NCI-H1105 treated with DMSO at 0.1 percent for 48 hours (cell line): ENCODE measurements at places on chromosomes 11 and 22.

DNA sequence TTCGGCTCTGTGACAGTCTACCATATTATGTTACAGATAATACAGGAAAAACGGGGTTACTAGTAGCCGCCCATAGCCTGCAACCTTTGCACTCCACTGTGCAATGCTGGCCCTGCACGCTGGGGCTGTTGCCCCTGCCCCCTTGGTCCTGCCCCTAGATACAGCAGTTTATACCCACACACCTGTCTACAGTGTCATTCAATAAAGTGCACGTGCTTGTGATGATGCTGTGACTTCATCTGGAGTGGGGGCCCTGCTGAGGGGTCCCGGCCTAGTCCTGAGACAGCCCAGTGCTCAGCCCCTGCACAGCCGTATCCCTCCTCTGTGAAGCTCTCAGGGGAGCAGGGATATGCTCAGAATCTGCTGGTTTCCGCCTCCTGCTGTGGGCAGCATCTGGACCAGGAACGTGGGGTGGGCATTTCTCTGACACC lies 1.2 kb downstream of the IFITM1 start:
- DNase-seq, result no peak

DNA sequence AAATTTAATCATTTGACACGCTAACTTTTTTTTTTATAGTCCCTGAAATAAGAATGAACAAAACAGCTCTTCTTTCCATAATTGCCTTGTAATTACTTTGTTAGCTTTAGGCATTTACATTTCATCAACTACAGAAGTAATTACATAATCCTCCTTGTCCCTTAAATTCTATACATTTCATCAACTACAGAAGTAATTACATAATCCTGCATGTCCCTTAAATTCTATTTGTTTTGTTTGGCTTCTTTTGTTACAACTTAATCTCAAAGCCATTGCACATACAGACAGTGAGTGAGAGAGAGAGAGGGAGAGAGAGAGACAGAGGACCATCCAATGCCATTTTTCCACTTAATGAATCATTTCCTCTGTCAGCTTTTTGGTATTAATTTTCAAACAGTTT lies 873.2 kb downstream of the METTL15 start:
- DNase-seq, result peak; percentile 37

DNA sequence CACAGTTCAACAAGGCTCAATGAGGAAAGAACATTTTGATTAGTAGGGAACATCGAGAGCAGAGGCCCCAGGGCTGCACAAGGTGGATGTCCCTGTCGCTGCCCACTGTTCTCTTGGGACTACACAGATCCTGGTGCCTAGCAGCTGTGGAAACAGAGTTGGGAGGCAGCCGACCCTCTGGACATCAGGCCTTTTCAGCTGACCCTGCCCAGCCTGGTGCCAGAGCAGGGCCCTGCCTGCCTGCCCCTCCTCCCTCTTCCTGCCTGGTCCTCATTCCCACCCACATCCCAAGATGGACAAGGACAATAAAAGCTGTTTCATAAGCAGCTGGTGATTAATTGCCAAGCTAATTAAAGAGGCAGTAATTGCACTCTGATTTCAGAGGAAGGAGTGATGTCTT lies 60.7 kb downstream of the NFAM1 start:
- DNase-seq, result no peak

- DNase-seq, result no peak
Measured at GRCh38 chr22:43737150-43737828, 74.8 kb downstream of the EFCAB6 start.

- DNase-seq, result peak; percentile 0
Measured at GRCh38 chr22:41411021-41411851, 29.5 kb downstream of the TEF start.

- DNase-seq, result peak; percentile 42
Measured at GRCh38 chr11:9153651-9154050, 62.3 kb upstream of the SCUBE2 start.

DNA sequence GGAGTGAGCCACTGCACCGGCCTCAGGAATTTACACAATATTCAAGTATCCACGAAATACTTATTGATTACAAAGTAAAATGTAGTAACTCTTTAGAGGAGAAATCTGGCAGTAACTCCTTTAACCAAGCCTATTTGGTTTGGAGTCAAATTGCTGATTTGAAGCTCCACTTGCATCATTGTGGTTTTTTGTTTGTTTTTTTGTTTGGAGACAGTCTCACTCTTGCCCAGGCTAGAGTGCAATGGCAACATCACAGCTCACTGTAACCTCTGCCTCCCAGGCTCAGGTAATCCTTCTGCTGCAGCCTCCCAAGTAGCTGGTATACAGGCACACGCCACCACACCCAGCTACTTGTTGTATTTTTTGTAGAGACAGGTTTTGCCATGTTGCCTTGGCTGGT lies 6.4 kb upstream of the QSER1 start:
- DNase-seq, result no peak

DNA sequence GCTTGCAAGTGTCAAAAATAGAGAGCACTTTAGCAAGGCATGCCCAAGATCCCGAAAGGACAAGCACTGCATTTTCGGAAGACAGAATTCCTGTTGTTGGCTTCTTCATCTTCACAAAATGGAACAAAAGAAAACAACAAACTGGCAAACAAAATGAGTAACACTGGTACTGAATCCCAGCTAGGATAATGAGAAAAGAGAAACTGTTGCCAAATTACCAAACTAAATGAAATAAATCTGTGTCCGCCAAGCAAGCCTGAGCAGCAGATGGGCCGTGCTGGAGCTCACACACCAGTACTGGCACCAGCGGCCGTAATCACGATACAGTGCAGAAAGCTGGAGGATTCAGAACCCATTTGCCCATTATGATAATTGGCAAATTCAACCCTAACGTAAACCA lies 30.6 kb downstream of the TUB start:
- DNase-seq, result no peak

GRCh38 chr11:92136797-92137196 lies 87.8 kb upstream of the FAT3 start:
- DNase-seq, result no peak

DNA sequence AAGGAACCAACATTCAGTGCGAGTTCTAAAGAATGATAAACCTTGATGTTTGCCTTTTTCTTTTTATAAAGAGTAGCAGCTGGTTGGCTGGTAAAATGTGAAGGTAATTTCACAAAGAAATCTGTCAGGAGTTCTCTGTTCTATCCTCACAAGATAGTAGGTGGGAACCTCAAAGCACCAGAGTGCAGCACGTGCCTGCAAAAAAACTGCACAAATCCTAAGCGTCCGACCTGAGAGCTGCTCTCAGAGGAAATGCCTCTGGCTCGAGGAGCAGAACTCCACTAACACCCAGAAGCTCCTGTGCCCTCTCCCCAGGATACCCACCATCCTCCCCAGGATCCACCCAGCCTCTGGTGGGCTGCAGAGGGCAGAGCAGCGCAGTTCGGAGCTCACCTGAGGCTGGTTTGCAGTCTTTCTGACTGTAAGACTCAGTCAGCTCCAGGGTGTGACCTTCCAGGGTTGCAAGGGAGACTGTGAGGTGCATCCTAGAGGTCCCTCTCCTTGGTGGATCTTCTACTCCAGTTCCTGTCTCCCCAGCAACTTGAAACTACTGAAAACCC lies 23.5 kb downstream of the PRDM10 start:
- DNase-seq, result no peak

DNA sequence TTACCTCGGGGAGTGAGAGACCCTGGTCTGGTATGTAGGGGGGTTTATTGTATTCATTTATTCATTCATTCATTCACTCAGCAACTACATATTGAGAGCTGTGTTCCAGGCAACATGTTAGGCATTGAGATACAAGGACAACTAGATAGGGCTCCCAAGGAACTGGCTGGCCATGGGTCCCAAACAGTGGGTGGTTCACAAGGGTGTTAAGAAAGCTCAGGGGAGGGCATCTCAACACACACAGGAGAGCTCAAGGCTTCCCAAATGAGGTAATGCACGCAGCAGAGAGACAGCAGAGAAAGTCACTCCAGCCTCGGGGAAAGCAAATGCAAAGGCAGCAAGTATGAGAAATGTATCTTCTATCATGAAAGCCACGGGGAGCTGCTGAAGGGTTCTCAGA lies 51.8 kb downstream of the BTG4 start:
- no peak for DNase-seq

DNA sequence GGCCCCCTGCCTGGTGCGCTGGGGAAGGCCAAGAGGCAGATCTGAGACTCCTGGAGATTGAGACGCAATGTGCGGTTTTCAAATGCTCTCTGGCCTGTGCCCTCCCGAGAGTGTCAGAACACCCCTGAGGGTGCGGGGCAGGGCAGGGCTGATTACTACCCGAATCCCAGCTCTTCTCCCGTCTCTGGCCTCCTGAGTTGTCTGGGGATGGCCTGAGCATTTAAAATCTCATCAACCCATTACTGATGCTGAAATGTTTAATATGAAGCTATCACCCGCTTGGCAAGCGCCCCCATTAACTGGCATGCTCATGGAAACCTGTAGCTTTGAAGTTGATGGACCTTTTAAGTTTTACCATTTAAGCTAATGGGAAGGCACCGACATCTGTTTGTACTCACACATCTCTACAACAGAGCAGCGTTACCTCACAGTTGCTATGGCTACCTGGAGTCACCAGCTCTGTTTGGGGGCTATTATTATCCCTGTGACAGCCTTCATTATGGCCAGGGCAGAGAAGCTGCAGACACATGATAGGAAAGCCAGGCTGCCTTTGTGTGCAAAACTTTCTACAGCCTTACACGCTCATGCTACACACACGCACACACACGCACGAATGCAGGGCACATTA lies 3.6 kb upstream of the MB start:
- DNase-seq, result peak; percentile 31

GRCh38 chr11:123377355-123377754 lies 52.7 kb upstream of the GRAMD1B start:
- DNase-seq, result no peak

GRCh38 chr11:60835534-60835846 lies 6.4 kb upstream of the CCDC86 start:
- DNase-seq, result no peak

GRCh38 chr22:30580896-30581295 lies 6.4 kb upstream of the GAL3ST1 start:
- DNase-seq, result no peak

- DNase-seq, result no peak
Measured at GRCh38 chr11:105399511-105399910, 210.4 kb upstream of the GRIA4 start.

DNA sequence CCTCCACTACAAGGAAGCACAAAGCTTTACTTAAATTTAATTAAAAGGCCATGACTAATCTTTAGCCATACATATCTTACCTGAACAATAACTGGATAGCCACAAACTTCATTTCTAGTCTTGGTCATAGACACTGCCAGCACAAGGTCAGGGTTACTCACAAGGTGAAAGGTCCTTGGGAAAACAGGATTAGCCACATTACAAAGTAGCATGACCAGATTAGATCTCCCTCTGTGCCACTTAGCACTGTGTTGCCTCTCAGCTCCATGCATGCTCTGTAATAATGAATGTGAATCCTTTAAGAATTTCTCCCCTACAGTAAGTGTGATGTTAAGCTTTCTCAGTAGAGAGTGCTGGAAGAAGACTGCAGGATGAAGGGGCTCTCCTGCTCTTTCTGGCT lies 325.1 kb upstream of the MPPED2 start:
- DNase-seq, result no peak

DNA sequence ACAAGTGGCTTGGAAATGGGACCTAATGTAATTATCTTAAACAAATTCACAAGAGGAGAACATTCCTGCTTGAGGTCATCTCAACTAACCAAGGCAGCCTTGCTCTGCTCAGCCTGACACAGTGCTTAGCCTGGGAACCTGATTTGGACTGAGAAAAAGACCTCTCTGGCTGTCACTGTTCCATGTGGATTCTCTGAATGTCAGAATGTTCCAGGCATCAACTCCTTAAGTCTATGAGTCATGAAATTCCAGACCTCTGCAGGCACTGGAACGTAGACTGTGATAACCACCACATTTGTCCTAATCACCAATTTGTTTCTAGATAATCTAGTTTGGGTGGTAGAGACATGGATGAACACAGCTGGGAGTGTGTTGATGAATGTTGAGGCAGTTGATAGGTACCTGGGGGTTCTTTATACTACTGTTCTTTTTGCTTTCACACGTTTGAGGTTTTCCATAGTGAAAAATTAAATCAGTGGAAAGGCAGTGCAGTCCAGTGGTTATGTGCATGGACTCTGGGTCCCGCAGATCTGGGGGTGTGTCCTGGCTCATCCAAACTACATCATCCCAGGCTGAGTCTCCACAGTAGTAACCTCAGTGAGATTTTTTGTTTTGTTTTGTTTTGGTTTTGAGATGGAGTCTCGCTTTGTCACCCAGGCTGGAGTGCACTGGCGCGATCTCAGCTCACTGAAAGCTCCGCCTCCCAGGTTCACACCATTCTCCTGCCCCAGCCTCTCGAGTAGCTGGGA lies 269.6 kb downstream of the MN1 start:
- DNase-seq, result no peak

DNA sequence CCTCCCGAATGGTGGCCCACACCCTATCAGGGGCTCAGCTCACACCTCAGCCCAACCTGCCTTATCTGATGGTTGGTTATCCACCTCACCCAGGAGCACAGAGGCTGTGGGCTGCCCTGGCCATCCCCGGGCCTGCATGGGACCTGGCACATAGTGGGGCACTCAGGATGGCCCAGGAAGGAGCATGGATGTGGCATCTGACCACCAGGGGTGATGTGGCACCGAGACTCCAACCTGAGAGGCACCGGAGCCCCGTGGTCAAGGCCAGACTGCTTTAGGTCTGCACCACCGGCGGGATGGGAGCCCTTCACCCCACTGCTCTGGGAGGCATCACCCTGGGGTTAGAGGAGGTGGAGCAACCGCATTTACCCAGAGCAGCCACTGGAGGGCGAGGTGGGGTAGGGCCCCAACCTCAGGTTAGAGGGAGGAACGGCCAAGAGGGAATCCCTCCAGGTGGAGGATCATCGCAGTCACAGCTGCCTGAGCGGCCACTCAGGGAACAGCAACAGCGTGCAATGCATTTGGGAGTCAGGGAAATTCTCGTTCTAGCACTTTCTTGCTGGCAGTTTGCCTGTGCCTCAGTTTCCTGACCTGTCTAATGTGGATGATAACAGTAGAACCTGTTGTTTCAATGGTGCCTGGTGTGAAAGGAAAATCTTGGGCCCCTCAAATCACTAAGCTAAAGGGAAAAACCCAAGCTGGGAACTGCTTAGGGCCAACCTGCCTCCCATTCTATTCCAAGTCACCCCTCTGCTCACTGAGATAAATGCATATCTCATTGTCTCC lies 52.9 kb upstream of the CARS1 start:
- DNase-seq, result peak; percentile 8

GRCh38 chr11:75133976-75134375 lies 16.9 kb upstream of the SLCO2B1 start:
- no peak for DNase-seq

GRCh38 chr11:43419460-43419859 lies 60.7 kb downstream of the TTC17 start:
- peak; percentile 37 for DNase-seq
